Cardiac septum (tissue), 1 donor: ENCODE measurements at places on chromosomes 5 and 9. TPM values are rescaled to one million over a fixed set of nuclear protein-coding genes. Genes with fewer than 3 reads are reported as not detected.

DNA sequence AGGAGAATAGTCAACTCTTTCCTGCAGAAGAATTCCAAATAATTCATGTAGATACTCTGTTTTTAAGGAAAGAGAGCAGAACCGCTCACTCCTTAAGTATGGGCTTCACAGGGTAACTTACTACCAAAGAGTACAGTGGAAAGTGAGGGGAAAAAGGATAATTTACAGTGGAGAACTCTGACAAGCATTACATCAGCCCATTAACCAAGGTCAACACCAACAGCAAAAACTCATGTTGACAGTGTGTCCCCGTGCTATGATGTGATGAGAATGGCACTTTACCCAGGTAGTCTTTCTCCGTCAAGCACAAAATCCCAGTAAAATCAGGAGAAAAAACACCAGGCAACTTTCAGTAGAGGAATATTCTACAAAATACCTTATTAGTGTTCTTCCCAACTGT lies 104.3 kb downstream of the ADCY2 start:
- no peak for DNase-seq

- no peak for DNase-seq
These were observed 23.2 kb upstream of the CARNMT1 start for GRCh38 chr9:75051285-75051684.

DNA sequence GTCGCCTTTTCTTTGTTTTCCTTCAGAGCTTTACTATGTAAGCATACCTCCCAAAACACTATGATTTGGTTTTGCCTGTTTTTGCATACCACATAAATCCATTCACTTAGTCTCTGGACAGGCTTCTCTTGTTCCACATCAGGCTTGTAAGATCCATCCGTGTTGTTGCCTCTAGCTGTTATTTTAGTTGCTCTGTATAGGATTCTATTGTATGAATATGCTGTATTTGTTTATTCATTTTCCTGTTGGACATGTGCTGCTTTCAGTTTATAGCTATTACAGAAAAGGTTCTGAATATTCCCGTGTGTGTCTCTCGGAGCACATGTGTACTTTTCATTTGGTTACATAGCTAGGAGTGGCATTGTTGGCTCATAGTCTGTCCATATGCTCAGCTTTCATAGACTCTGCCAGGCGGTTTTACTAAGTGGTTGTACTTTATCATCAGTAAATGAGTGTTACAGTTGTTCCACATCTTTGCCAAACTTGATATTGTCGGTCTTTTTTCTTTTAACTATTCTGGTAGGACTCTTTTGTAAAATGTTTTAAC lies 41.8 kb downstream of the NUP214 start:
- no peak for DNase-seq

GRCh38 chr5:68502531-68502930 lies 287.0 kb downstream of the PIK3R1 start:
- DNase-seq, result no peak

GRCh38 chr9:33131790-33132772 lies 35.1 kb downstream of the B4GALT1 start:
- DNase-seq, result no peak

- no peak for DNase-seq
These were observed 249.7 kb upstream of the ZNF462 start for GRCh38 chr9:106613250-106613737.

DNA sequence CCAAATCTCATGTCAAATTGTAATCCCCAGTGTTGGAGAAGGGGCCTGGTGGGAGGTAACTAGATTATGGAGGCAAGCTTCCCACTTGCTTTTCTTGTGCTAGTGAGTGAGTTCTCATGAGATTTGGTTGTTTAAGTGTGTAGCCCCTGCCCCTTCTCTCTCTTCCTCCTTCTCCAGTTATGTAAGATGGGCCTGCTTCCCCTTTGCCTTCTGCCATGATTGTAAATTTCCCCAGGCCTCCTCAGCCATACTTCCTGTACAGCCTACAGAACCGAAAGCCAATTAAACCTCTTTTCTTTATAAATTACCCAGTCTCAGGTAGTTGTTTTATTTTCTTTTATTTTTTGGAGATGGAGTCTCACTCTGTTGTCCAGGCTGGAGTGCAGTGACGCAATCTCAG lies 18.2 kb upstream of the TXNDC8 start:
- no peak for DNase-seq

AGGF1 gene
- total RNA-seq, result 16.9 TPM

IL5 gene
- total RNA-seq, result not detected

ZDHHC11B gene
- total RNA-seq, result 5.5 TPM
